Stimulated activated CD4-positive, alpha-beta T cell treated with anti-CD3 and anti-CD28 coated beads, TNF-alpha, amount 100 ng/mL, for 1 hour (primary cell): ENCODE measurements at places on chromosomes 5 and 9.

DNA sequence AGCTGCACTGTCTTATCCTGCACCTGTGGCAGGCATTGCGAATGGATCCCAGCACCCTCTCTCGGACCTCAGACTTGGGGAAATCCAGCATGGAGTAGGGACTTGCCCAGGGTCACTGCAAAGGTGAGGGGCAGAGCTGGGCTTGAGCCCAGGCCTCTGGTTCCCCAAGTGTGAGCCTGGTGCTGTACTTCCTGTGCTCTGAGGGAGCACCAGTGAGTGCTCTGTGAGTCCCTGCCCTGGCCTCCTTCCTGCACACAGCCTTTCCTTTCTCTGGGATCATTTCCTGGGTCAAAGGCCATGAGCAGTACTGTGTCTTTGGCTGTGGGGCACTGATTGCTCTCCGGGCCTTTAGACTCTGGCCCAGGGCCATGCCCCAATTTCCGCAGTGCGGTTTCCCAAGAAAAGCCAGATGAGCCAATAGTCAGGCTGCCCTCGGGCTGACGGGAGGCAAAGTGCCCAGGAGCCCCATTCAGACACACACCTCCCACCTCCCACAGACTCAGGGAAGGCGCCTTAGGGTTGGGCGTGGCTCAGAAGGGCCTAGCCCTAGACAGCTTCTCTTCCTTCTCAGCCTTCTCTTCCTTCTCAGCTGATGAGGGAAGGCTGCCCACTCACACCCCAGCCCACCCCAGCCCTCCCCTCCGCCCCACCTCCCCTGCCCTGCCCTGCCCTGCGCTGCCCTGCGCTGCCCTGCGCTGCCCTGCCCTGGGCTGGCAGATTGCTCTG is 23.3 kb upstream of the TRIM14 start:
- DNase-seq, result no peak

GRCh38 chr9:94182532-94182931 is 76.6 kb upstream of the ZNF169 start:
- no peak for DNase-seq

DNA sequence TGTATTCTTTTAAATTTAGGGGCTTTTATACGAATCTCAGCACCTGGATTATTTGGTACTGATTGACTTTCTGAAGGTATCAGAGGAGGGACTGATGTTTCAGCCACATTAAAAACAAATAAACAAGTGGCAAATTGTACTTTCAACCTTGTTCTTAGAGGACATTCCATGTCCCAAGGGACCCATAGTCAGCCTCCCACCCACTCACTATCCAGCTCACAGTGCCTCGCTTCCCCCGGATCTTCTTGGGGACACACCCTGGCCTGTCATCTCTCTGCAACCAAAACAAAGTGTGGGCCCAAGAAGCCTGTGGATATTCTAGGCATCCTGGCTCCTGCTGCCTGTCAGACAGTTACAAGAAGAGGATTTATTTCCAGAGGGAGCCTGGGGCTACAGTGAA is 8.8 kb upstream of the BOD1 start:
- DNase-seq, result no peak

DNA sequence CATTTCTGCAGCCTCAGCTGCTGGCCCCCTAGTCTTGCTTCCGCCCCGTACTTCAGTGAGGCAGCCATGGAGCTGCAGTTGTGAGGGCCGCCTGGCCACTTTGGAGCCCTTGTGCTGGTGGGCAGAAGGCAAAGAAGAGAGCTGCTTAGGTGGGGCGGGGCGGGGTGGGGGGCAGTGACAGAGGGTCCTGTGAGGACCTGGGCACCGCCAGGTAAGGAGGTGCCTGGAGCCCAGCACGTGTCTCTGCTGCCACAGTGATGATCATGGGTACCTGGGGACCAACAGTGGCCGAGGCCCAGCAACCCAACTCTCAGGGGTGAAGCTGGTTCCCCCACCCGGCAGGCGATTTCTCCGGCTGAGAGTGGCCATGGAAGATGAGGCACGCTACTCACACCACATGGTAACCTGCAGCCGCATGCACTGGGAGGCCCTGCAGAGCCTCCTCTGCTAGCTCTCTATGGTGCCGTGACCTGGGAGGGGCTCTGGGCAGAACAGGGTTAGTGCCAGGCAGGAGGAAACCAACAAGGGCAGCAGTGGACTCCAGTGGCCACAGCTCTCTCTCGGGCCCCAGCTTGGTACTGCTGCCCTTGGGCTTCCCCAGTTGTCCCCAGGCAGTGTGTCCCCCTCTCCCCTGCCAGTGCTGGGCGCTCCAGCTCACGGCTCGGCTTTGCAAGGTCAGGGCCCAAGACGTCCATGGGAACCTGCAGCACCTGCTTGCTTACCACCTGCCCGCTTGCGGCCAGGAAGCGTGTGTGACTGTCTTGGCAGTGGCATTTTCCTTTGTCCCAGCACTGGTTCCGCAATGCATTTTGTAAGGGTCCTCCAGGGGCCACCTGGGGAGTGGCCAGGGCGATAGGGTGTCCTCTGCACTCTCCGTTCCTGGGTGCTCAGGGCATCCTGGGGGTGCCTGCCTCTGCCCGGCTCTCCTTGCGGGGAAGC is 24.0 kb downstream of the NDUFS6 start:
- no peak for DNase-seq

GRCh38 chr5:150411245-150411979 is 1.3 kb downstream of the CD74 start:
- DNase-seq, result peak; percentile 44

DNA sequence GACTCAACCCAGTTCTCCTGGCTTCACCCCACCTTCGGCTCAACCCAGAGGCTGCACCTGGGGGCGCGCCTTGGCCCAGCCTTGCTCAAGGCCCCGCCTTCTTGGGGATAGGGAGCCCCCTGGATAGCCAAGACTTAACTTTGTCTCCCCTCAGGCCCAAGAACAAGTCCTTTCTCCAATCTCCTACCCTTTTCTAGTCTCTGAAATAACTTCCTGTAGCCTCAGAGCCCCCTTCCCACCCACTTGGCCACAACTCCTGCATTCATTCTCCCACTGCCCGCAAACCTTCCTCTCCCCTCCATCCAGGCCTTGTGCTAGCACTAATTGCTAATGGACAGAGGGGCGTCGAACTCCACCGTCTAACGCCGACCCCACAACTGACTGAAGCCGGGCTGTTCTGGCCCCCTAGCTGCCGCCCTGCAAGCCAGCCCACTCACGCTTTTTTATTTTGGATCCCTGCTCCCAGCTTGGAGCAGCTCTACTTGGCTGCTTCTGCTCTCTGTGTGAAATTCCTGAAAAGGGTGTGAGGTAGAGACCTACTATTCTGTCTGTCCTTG is 579 bp upstream of the ASTN2 start:
- DNase-seq, result no peak

- DNase-seq, result no peak
Measured at GRCh38 chr5:121378046-121378445, 473.6 kb upstream of the FTMT start.

- no peak for DNase-seq
Measured at GRCh38 chr5:150636391-150637244, 3.8 kb upstream of the SYNPO start.

GRCh38 chr5:78893940-78894677 is 91.0 kb downstream of the ARSB start:
- no peak for DNase-seq

DNA sequence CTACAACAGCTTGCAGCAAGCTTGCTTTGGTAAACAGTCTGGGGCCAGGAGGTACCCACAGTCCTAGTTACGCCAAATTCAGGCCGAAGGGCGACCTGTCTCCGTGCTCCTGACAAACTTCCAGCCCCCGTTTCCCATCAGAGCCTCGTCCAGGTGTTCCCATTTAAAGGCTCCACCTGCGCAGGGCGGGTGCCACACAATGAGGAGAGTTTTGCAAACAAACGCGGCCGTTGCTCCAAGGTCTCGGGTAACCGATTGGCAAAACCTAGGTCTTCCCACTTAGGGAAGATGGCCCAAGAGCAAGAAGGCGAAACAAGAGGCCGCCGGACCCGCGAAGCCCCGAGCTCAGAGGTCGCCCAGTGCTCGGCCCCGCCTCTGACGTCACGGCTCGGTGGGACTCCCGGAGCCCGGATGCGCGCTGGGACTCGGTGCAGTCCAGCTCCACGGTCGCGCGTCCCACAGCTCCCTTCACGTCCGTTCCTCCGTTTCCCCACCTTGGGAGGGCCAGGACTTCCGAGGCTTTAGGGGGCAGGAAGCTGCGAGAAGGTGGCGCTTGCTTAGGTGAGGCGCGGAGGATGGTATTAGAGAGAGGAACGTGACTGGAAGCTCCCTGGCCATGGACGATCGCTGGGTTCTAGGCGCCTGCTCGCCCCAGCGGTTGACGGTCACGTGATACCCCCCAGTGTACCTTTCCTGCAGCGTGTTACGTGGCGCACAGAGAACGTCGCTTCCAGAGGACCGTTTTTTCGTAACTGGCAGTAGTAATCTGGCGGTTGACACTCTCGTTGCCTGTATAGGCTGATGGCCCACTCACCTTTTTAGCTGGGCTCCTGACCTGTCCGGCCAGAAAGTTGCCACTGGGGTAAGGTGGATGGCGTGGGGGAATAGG is 41.8 kb upstream of the KDM4C start:
- DNase-seq, result peak; percentile 25

DNA sequence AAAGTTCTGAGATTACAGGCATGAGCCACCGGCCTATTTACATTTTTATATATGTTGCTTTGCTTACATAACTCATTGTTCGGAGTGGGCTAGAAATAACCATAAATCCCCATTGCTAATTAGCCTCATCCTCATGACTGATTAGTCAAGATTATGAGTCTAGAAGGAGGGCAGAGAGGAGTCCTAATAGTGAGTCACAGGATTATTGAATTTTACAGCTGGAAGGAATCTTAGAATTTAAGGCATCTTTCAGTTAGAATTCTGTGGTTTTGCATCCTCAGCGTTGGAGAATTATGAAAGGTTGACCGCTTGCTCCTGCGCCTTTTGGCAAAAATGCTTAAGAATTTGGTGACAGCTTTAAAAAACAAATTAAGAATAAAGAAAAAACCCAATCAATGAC is 2.6 kb upstream of the PBX3 start:
- no peak for DNase-seq

- DNase-seq, result no peak
Measured at GRCh38 chr5:174235221-174236011, 189.9 kb downstream of the NSG2 start.

DNA sequence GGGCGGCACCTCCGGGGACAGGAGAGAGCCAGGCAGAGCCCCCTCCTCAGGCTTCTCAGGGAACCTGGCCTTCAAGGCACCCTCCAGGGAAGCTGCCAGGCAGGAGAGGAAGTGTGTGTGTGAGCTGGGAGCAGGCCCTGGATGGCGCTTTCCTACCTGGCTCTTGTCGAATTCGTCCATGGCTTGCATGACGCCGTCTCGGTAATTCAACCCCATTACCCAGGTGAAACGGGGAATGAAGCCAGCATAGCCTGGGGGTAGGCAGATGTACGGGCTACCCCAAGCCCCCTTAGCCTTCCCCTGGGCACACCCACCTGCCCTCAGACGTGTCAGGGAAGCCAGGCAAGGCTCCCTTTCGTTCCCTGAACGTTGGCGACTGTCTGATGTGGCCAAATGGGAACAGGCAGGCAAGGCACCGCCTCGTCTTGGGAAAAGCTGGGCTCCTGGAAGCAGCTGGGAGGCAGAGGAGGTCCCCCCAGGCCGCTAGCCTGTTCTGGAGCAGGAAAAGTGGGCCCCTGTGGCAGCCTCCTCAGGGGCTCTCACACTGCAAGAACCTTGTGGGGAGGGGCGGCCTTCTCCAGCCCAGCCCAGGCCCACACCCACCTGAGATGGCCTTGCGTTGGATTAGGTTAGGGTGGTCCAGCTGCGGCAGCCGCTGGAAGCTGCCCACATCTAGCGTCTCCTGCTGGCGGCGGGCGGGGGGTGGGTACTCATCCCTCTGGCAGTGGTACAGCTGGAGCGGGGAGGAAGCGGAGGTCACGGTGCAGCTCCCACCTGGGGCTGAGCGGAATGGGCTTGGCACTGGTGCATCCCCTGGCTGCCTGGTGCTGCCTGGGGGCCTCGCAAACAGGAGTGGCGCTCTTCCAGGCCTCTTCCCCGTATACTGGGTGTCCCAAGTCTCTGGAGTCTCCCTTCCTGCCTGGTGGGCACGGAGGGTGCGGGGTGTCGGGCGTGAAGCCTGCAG is 3.7 kb downstream of the TUBB4B start:
- DNase-seq, result no peak

GRCh38 chr5:45411971-45412612 is 284.1 kb downstream of the HCN1 start:
- no peak for DNase-seq

DNA sequence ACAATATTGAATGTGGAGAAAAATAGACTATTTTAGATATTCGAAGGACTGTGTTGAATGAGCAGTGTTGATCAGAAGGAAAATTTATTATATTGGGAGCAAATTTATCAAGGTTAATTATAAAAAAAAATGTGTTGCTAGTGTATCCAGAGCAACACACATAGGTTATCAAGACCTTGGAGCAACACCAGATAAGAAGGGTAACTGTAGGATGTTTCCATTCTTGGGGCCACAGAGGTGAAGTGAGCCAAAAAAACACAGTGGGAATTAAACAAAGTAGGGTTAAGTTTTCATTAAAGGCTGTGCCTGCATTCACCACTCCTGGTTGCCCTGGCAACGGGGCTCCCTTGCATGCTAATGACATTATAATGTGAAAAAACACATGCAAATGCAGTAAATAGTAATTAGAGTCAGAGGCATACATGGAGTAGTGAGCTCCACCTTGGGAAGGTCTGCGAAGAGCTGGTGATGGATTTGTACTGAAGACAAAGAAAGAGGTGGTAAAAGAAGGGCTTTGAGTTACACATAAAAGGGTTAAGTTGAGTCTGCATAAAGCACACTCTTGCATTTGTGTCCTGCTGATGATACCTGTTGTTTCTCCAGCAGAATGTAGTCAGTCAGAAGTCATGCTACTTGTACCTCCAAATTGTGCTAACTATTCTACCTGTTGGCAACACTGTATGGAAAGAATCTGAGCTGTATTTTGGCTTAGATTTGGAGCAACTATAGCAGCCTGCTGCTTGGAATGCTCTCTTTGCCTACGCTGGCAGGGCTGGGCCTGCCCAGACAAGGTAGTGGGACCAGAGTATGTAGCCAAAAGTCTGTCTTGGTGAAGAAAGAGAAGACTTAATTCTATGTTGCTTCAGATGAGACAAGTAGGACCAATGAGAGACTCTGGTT is 59.6 kb downstream of the ATG10 start:
- DNase-seq, result no peak

DNA sequence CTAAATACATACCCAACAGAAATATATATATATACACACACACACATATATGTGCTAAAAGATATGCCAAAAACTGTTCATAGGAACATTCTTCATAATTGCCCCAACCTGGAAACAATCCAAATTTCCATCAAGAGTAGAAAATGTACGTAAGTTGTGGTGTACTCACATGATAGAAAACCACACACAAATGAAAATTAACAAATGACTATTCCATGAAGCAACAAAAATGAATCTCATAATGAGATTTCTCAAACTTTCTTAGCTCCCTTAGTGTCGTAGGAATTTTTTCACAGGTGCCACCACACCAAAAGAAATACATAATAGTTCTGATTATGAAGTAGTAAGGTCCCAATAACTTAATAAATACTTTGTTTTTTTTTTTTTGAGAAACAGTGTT is 7.8 kb downstream of the ATP10B start:
- no peak for DNase-seq
